Hepatic stellate cell (primary cell): ENCODE measurements at places on chromosomes 3 and 15.
A peak's percentile ranks its signal among the peaks of the same experiment; 100 is the strongest.

DNA sequence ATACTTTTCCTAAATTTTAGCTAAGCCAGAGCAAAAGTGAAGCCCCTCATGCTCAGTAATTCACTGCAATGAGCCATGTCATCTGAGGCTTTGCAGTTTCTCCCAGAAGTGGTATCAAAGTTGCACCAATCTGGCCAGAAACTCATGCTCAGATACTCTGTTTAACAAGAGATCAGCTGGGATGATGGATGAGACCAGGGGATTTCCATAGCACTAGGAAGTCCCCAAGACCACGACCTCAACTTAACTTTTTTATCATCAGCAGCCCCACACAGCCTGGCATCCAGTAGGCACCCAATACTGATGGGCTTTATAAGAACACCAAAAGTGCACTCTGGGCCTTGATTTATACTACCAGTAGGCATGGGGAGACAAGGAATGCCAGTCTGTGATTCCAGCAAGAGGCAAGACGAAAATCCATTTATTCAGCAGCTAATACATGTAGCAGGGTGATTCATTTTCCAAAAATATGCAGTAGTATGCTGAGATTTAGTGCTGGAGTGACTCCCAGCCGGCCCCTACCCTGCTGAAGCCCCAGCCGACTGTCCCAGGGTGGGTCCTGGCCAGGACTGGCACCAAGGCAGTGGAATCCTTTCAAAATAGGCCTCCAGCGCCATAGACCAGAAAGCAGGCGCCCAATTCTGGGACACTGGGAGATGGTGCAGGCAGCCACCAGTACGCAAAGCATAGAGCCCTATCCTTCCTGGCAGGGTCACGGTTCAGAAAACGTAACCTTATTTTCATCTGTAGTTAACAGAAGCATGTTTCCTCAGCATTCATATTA is 612 bp upstream of the LDHAL6B start:
- no peak for DNase-seq

GRCh38 chr15:40061212-40061901 is 22.4 kb upstream of the SRP14 start:
- no peak for DNase-seq

GRCh38 chr3:85476891-85477495 is 518.2 kb downstream of the CADM2 start:
- no peak for DNase-seq

DNA sequence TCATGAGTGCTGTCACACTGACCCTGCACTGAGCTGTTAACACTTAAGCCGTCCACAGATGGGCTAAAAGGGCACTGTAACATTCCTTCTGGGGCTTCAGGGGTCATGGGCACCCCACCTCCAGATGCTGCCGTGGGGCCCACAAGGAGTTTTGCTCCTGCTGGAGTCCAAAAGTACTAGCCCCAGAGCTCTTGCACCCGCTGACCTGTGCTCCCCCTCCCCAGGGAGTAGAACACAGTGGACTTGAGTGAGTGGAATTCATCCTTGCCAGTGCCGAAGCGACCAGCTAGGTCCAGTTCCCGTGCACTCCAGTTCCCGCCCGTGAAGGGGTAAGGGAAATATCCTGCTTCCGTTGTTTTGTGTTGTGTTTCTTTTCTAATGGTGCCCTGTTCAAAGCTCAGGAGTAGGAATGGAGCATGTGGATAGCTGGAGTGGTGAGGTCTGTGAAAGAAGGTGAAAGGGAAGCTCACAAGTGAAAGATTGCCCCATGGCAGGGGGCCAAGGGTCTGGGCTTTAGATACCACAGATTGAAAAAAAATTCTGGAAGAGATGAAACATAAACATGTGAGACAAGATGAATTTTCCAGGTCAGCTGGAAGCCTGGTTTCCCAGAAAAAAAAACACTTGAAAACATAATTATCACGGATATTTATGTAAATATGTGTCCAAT is 36.6 kb downstream of the SLCO2A1 start:
- DNase-seq: no peak

DNA sequence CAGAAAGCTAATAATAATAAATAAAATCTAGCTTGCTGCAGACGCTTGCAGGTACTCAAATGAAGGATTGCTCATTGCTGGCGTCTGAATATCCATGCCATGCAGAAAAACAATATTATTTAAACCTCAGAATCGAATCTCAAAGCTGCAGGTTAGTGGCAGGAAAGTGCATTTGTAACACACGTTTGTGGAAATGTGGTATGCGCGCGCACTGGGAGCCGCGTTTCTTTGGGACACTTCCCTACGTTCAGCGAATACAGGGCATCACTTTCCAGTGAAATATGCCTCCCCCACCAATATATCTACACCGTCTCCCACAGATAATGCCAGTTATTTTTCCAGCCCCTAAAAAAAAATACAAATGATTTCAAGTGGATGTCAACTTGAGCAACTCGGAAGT is 37.1 kb downstream of the ZIC4 start:
- DNase-seq: no peak

DNA sequence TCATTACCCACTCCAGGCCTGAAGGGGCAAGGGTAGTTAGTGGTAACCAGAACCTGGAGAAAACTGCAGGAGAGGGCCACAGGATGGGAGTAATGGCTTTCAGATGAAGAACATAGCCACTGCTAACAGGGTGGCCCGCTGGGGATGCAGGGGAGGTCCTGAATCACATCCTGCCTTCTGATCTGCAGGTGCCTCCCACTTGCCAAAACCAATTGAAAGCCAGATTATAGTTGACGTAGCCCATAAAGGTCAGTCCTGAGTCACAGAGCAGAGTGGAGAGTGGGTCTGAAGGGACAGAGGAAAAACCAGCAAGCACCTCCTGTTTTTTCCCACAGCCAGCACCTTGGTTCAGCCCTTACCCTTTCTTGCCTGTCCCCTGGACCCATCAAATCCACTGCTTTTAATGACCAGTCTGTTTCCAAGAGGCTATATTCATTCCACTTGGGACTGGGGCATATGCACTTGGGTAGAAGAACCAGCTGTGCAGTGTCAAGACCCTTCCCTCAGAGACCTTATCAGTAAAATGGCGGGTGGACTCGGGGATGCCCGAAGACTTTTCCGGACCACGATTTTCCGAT is 646 bp upstream of the SLC35G2 start:
- peak; percentile 63 for DNase-seq

GRCh38 chr3:193016437-193016901 is 98.8 kb upstream of the MB21D2 start:
- DNase-seq: no peak

DNA sequence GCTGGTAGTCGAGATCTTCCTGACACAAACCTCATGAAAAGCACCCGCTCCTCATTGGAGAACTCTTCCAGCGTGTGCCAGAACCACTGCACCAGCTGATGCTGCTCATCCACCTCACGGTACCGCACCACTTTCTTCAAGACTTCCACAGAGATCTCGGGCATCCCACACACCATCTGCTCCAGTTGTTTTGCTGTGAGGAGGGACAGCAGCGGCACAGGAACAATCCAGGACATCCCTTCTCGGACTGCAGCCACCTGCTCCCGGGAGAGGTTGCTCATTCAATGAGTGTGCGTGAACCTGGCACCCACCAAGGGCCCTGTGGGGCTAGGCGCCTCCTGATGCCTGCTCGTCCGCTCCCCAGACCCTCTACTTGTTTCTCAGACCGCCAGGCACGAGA is 15.1 kb downstream of the FBXL22 start:
- no peak for DNase-seq

DNA sequence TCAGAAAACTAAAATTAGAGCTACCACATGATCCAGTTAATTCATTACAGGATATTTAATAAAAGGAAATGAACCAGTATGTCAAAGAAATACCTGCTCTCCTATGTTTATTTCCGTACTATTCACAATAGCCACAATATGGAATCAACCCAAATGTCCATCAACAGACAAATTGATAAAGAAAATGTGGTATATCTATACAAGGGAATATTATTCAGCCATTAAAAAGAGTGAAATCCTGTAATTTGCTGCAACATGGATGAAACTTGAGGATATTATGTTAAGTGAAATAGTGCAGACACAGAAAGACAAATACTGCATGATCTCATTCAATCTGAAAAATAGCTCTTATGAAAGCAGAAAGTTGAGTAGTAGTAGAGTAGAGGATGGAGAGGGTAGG is 33.7 kb upstream of the ALCAM start:
- no peak for DNase-seq

GRCh38 chr3:152623286-152623911 is 211.5 kb upstream of the P2RY1 start:
- DNase-seq: no peak
